ENCODE measurements at places on chromosomes 11 and 22.
A peak's percentile ranks its signal among the peaks of the same experiment; 100 is the strongest.

- no peak for DNase-seq
Observed at GRCh38 chr11:104061853-104062521, 25.5 kb downstream of the DDI1 start.

GRCh38 chr11:61072316-61073109, 29.8 kb upstream of the CD5 start:
- no peak for DNase-seq

DNA sequence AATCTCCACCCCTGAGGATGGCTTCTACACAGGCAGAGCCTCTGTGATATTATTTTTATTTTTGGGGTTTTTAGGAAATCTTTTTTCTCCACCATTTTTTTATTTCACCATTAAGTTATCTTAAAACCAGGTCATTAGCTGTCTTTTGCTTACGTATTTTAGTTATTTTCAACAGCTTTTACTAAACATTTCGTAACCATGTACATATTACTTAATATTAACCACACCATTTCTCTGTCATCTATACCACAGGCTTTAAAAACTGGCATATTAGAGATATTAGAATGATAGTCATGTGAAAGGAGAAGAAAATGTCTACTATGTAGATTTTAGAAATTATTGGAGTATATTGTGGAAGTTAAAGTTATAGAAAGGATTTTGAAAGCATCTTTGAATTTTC, 37.4 kb downstream of the YAP1 start:
- DNase-seq: no peak

DNA sequence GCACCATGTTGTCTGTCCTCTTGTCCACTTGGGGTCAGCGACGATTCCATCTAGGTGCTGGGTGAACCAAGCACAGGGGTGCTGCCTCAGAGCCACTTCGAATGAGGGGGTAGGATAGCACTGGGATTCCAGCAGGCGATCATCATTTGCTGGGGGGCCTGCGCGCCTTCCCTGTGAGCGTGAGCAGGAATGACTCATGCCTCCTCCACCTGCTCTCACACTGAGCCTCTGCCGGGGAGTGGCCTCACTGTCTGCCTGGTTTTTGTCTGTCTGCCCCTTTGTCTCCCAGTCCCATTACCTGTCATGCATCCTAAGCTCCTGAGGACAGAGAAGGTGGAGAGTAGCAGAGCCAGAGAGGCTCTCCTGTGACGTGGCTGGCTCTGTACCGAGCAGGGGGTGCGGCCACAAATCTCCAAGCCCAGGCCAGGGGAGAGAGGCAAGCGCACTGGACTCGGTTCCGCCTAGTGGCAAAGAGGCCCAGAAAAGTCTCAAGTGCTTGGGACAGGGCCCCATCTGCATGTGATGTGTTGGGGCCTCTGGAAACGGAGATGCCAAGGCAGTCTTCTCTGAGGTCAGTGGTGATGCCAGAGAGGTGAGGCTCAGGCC, 30.8 kb downstream of the RSPH14 start:
- no peak for DNase-seq

DNA sequence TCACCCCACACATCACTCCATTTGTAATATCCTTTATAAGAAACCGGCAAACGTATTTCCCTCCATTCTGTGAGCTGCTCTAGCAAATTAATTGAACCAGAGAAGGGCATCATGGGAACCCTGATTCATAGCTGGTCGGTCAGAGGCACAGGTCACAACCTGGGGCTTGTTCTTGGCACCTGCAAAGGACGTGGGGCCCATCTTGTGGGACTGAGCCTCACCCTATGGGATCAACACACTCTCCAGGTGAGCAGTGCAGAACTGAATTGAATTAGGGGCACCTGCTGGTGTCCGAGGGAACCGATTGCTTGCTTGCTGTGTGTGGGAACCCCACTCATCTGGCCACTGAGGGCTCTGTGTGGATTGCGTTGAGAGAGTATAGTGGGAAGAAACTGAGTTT, 145.3 kb downstream of the CTTN start:
- no peak for DNase-seq

DNA sequence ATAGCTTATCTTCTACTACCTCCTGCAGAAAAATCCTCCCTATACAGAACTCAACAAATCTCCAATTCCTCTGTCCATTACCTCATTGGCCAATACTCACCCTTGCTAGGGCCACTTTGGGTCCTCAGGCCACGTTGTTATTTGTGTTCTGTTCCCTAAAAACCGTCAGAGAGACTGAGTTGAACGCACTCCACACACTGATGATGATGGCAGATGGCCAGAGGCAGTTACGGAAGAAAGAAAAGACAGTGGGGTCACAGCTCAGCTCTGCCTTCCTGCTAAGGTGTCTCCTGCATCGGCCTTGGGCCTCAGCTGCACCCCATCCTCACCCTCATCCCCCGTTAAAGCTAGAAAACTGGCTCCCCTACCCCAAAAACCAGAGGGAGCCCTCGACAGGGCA, 66.2 kb downstream of the MICAL3 start:
- DNase-seq: no peak

GRCh38 chr22:24510637-24511625, 15.8 kb downstream of the UPB1 start:
- DNase-seq: no peak

- no peak for DNase-seq
Observed at GRCh38 chr11:104819603-104820002, 78.7 kb downstream of the CASP12 start.

GRCh38 chr22:29650370-29650769, 46.9 kb downstream of the NF2 start:
- no peak for DNase-seq

GRCh38 chr22:42553475-42554361, at the start of gene SERHL2:
SERHL2 (plus strand) TSS chr22:42553956; CDS start chr22:42554021, 65 bp downstream.
- peak; percentile 81 for DNase-seq

DNA sequence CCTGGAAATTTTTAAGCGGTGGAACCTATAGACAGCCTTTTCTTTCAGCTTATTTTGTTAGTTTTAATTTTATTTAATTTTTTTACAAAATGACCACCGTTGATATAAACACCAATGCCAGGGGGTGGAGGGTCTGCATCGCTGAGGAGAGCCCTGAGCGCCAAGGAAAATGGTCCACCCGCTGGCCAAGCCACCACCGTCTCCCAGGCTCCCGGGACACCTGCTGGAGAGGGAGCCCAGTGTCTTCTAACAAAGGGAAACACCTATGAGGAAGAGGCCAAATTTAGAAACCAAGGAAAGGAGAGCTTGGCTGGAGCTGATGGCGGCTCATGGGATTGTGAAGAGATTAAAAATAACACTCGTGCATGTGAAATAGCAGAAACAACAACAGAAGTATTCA, 288 bp upstream of the KRTAP5-8 start:
- no peak for DNase-seq

DNA sequence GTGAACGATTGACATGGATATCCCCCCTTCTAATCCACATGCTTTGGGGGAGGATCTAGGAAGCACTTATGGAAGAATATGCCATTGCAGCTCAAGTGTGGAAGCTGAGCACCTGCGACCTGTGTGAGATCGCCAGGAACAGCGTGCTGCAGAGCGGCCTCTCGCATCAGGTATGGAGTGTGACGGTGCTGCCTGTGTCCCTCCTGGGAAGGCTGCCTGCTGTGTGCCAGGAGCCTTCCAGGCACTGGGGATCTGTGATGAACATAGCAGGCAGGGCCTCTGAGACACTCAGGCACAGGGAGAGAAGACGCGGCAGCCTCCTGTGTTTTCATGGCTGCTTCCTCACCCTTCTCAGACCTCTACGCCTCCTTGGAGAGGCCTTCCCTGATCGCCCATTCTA, 36.5 kb downstream of the RNF141 start:
- no peak for DNase-seq

- DNase-seq: no peak
Observed at GRCh38 chr22:33240888-33241475, 182.8 kb upstream of the SYN3 start.

DNA sequence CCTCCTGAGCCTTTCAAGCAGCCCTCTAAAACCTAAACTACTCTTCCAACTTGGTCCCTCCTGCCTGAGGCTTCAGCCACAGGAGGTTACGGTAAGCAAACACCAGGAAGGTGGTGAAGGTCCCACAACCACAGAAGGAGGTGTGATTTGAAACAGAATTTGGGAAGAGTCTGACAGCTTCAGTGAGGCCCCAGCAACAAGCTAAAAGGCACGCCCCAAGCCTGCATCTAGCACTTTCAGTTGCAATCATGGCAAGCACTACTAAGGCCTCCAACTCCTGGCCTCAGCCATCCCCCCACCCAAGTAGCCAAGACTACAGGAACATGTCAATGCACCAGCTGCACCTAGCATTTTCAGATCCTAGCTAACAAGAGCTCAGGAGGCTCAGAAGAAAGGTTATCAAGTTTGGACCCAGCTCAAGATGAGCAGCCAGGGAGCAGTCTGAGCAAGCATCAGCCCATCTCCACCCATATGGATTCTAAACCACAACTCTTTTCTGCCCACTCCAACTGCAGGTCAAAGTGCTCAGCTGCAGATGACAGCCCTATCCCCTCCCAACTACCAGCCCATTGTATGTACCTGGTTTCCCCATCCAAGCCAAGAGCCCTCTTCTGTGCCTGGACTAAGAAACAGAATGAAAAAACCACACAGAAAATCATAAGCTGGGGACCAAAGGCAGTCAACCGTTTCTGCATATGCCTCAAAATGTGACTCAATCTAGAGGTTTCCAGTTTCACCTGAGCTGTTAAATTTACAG, 10.4 kb upstream of the AHNAK start:
- no peak for DNase-seq

DNA sequence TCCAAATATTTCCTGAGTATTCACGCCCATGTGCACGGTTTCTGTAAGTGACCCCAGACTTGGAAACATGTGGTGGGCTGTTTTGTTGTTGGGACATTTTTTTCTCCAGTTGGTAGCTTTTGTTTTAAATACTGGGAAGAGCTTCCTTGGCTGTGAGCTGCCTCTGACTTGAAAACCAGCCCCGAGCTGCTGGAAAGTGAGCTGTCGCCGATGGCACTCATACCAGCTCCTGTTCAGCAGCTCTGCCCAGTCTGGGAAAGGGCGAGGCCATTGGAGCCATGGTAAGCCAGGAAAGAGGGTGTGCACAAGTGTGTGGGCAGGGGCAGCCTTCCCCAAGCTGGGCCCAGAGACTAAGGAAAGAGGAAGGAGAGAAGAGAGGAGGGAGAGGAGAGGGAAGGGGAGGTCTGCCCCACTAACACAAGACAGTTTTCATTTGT, 3.2 kb upstream of the FLI1 start:
- DNase-seq: no peak

GRCh38 chr11:11582011-11582701, 39.6 kb downstream of the GALNT18 start:
- DNase-seq: no peak

DNA sequence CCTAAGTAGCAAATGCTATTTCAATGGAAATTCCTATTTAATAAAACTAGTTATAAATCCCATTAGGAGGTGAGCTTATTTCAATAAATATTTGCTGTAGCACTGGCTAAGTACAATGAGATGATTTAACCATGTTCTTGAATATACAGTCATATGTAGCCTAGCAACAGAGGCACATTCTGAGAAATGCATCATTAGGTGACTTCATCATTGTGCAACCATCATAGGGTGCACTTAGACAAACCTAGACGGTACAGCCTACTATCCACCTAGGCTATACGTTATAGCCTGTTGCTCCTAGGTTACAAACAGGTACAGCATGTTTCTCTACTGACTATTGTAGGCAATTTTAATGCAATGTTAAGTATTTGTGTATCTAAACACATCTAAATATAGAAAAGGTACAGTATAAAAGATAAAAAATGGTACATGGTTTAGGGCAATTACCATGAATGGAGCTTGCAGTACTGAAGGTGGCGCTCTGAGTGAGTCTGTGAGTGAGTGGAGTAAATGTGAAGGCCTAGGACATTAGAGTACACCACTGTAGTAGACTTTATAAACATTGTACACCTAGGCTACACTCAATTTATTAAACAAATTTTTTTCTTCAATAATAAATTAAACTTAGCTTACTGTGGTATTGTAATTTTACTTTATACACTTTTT, 350.1 kb downstream of the CASP12 start:
- DNase-seq: no peak

- no peak for DNase-seq
Observed at GRCh38 chr11:116096272-116096995, 592.2 kb upstream of the CADM1 start.

DNA sequence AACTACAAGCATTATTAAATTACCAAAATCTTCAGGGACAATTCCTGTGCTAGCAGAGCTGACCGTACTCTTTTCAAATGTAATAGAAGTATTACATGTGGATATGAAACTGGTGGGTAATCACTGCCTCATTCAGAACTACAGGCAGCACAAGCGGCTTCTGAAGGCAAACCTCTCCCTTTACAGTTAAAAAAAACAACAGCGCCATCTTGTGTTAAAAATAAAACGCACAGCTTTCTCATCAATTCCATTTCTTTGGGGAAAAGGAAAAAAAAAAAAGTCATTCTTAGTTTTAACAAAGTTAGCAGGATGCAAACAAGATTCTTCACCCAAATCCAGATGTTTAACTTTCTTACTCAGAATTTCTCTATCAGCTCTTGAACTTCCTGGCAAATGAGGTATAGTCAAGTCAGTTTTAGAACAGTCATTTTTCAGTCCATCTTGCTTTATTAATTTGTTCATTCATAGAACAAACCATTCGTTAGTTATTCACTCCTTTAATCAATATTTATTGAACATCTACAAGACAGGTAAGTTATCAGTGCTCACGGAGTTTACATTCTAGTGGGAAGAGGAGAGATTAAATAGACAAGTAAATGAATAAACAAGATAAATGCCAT, 331.8 kb upstream of the MPPED2 start:
- DNase-seq: no peak

DNA sequence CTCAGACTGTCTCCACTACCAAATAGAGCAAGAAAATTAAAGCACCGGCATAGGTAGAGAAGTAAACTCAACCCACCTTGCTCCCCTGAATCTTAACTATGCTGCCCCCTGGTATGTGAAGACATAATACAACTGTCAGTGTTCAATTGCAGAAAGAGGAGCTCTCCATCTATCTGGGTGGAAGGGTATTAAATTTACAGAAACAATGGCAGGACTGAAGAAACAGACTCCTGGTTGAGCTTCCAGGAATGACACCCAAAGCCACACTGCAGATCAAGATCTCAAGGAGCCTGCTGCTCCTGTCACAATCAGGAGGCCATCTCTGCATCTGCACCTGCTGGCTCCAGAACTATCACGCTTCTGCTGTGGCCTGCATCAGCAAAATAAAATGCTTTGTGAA, 132.1 kb upstream of the BMAL1 start:
- no peak for DNase-seq

- no peak for DNase-seq
Observed at GRCh38 chr11:118933486-118933885, 7.8 kb upstream of the BCL9L start.
